ENCODE measurements at places on chromosomes 6 and 20.

- DNase-seq: no peak
Measured at GRCh38 chr6:56003616-56004015, 128.2 kb upstream of the BMP5 start.

DNA sequence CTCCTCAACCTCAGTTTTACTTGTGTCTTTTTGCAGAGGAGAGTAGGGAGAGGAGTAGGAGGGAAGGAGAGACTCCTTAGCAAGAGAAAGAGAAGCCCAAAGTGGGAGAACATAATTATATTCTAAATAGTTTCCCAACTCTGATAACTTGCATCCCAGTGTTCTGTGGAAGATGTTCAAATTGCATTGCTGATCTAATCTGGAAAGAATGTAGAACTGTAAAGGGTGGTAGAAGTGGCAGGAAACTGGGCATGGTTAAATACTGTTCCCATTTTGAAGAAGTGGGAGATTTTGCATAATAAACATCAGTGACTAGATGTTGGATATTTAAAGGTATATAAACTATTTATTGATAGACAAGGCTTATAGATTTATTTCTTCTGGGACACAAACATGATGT lies 42.6 kb upstream of the HMGN3 start:
- no peak for DNase-seq

DNA sequence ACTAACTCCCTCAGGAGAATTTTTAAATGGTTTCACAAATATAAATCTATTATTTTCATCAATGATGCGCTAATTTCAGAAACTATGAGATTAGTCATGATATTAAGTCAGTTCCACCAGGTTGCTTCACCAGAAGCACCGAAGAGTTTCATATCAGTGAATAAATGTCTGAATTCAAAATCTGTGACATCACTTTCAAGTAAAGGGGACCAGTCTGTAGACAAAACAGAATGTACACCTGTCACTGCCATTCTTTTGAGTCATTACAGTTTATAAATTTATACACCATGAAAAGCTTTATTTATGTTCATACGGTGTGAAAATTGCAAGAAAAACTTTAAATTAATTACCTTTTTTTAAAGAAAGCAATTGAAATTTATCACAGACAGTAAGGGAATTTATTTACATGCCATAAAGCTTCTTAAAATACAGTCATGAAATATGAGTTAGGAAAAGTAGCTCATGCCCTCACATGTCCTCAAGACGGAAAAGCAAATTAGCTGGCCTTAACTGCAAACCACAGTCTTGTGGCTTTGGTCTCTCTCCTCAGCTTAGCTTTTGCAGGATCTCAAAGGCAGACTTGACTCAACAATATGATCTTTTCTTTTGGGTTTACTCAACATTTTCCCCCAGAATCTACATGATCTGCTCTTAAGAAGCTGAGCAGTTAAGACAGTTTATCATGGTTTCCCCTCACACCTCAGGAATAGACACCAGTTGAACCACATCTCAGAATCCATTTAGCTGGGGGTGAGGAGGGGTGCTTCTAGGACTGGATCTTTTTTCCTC lies 177.7 kb upstream of the MCHR2 start:
- DNase-seq: no peak

GRCh38 chr20:33814238-33814712 lies 3.1 kb downstream of the CHMP4B start:
- no peak for DNase-seq

- DNase-seq: no peak
Measured at GRCh38 chr6:40042232-40042631, 108.0 kb upstream of the MOCS1 start.

GRCh38 chr20:36541768-36542488 lies 609 bp downstream of the MYL9 start:
- no peak for DNase-seq

GRCh38 chr6:50706575-50706974 lies 6.8 kb upstream of the TFAP2D start:
- no peak for DNase-seq

GRCh38 chr6:429515-430121 lies 38.1 kb downstream of the IRF4 start:
- no peak for DNase-seq

DNA sequence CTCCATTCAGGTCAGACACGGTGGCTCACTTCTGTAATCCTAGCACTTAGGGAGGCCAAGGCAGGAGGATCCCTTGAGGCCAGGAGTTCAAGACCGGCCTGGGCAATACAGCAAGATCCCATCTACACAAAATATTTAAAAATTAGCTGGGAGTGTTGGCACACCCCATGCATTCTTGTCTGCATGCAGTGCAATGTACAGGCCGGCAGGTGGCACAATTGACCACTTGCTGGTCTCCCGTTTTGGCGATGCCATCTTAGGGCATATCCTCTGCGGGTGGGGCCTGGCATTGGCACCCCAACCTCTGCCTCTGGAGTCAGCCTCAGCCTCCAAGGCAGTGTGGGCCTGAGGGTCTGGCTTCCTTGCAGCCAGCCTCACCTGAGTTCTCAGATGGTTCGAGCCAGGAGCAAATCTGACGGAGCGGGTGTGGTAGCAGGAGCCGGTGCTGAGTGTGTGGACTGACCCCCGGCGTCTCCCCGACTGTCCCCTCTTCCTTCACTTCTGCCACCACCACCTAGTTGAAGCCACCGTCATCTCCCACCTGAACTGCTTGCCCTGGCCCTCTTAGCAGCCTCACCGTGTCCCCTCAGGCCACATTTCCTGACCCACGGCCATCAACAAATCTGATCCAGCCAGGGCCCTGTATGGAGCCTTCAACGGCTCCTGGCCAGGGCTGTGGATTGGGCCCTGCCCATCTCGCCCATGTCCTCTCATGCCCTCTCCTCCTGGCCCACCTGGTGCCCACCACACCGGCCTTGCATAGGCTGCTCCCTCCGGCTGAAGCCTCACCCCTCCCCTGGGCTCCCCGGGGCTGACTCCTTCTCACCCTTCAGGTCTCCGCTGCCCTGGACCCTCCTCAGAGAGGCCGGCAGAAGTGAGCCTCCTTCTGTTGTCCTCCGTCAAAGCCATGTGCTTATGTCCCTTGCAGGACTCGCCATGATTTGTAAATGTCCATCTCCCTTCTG lies 44.0 kb downstream of the EFCAB8 start:
- peak; percentile 67 for DNase-seq

DNA sequence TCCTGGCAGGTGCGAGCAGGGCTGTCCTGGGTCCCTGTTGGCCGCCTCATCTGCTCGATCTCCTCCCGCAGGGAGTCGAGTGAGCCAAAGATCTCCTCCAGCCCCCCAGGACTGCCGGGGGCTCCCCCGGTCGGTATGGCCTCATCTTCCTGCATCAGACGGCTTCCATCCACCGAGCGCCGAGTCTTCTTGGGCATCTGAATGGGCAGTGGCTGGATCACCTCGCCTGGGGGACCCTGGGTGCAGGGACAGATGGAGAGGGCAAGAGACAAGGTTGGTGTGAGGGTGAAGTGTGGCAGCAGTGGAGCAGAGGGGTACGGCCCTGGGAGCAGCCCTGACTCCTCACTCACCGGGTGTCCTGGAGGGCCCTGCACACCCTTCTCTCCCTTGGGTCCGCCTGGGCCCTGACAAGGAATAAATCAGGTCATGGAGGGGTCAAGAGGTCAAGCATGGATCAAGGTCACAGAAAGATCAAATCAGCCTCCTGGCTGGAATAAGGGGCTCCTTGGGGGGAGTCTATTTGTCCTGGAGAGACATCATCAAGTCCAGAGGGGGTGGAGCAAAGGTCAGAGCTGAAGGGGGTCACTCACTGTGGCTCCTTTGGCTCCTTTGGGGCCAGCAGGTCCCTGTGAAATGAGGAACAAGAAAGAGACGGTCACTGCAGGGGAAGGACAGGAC lies 26.5 kb downstream of the COL11A2 start:
- DNase-seq: no peak

DNA sequence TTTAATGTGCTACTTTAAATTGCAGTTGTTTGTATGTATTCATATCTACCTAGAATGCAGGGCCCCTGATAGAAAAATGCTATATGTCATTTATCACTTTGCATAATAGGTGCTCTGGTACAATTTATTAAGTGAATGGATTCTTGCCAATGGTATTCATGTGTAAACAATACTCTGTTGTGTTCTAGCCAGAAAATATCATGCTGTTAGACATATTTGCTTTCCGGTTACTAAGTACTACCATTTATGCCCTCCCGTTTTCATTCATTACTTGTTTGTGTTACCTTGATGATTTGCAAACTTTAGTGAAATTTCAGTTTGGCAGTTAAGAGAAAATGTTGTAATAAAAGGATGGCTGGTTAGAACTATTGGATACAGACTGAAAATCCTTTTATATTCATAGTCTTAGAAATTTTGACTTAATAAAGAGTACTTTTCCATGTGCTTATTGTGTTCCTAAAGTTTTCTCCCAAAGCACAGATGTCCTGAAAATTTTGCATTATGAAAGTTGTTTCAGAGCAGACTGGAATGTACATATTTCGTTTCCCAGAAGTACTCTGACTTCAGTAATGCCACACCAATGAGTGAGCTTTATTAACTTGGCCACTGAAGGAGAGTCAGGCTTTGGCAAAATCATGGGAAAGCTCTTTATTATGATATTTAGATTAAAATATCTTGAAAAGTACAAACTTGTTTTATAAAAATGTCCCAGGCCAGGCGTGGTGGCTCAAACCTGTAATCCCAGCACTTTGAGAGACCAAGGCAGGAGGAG lies 31.5 kb downstream of the RPF2 start:
- DNase-seq: no peak

DNA sequence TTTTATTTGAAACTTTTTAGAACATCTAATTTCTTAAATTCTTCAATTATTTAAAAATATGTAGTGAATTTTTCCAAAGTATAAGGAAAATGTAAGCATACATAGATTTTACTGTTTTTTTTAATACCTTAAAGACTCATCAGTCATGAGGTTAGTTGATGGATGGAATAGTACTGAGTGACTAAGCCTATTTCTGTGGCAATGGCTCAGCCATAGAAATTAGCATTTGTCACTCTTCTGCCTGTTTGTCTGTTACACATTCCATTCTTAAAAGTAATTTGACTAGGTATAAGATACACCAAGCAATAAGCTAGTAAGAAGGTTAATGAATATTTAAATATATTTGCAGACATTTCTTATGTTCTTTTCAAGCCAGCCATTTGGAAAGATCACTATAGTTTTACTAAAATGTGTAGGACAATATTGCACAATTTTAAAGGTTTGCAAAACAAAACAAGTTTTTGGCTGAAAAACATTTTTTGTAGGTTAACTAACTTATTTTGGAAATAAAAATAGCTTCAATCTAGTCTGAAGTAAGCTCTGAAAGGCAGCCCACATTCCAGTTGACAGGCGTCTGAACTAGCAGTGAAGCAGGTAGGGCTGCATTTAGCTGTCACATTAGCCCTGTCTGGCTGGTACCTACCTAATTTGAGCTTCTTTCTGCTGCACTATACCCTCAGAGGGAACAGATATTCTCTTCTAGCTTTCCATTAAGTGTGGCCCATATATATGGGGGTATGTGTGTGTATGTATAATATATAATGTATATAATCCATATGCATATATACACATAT lies 385.7 kb downstream of the GRIK2 start:
- no peak for DNase-seq

GRCh38 chr6:53566755-53567154 lies 21.9 kb upstream of the GCLC start:
- DNase-seq: no peak

- no peak for DNase-seq
Measured at GRCh38 chr6:162238675-162239074, 488.9 kb downstream of the PRKN start.

DNA sequence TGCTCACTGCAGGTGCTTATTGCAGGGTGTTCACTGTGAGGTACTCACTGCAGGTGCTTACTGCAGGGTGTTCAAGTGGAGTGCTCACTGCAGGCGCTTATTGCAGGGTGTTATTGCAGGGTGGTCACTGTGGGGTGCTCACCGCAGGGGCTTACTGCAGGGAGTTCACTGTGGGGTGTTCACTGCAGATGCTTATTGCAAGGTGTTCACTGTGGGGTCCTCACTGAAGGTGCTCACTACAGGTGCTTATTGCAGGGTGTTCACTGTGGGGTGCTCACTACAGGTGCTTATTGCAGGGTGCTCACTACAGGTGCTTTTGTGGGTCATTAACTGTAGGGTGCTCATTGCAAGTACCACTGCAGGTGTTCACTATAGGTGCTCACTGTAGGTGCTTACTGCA lies 20.2 kb downstream of the APMAP start:
- no peak for DNase-seq

GRCh38 chr6:41644297-41644879 lies 6.1 kb downstream of the MDFI start:
- peak; percentile 65 for DNase-seq

DNA sequence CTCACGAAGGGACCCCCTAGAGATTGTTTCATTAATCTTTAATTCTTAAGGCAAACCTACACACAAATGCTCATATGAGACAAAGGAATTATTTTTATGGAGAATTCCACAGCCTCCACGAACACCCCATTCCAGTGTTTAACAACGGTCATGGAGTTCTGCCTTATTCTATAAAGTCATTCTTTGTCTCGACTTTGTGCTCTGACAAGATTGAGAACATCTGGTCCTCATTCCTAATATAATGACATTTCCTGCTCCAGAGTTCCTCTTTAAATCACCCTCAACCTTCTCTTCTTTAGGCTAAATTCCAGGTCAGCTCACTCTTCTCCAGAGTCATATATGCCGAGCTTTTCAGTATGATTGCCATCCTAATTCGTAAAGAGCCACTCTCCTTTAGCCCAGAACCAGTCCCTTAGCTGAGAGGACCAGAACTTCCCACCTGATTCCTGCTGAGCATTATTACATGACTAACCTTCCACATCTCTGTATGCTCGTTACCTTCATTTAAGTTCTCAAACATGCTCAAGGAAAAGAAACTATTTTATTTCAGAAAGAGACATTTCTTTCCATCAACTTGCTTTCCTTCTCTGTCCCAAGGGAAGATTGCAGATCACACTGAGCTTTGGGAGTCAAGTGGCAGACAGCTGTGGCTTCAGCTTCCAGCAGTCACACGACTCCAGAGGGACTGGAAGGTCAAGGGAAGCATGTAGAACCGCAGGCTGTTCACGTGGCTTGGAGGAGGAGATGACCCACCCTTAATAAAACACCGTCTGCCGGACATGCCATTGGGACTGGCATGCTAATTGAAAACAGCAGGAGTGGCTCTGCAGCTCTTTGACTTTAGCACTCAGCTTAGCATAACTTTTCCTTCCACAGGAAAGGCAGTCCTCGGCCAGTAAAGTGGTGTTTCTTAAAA lies 467.1 kb upstream of the HSF2 start:
- no peak for DNase-seq

- no peak for DNase-seq
Measured at GRCh38 chr6:109051301-109052017, 43.2 kb downstream of the SESN1 start.
